ENCODE measurements at places on chromosomes 7 and 10.

GRCh38 chr10:12022580-12023257 lies 19.9 kb downstream of the UPF2 start:
- no peak for DNase-seq

GRCh38 chr10:21705142-21705827 lies 171.3 kb downstream of the MLLT10 start:
- DNase-seq: no peak

- no peak for DNase-seq
These were observed 53.4 kb upstream of the SLC35B4 start for GRCh38 chr7:134370135-134370534.

DNA sequence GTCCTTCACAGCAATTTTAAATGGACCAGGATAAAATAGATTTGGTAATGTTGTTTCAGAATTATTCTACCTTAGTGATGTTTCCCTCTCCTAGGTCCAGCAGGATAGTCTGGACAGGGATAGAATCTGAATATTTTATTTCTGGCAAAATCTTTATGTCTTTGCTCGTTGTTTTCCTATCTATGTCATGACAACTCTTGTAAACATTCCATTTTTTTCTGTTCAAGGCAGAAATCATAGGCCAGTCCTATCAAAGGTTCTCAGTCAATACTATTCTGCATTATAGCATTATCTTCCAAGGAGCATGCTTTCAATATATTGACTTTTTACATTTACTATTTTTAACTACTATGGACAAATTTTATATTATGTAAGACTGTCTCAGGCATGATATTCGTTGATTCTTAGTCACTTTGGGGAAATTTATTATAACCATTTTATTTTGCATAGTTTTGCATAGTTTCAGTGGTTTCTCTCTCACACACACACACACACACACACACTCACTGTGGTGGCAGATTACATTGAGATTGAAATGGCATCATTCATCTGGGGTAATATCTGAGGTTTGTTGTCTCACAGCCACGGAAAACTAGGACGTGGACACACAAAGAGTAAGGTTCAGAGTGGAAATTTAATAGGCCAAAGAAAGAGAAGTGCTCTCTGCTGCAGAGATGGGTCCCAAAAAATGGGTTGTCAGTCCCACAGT lies 17.2 kb downstream of the TAS2R60 start:
- DNase-seq: no peak

DNA sequence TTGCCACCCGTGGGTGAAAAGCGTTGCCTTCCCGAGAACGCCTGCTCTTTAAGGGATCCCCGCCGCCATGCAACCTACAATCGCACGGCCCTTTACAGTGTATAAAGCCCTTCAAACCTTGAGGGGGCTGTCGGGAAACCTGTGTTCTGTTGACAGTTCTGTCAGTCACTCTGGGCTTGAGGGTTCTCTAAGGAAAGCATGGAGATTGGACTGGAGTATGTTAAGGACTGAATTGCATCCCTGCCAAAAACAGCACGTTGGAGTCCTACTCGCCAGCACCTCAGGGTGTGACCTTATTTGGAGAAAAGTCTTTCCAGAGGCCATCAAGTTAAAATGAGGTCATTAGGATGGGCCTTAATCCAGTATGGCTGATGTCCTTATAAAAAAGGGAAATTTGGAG lies 70.6 kb downstream of the PFKFB3 start:
- DNase-seq: no peak

- no peak for DNase-seq
These were observed 19.6 kb upstream of the ZNF735 start for GRCh38 chr7:64187408-64187807.

GRCh38 chr10:60820093-60820754 lies 41.9 kb downstream of the CDK1 start:
- DNase-seq: no peak

- no peak for DNase-seq
These were observed 142.0 kb downstream of the HDAC9 start for GRCh38 chr7:18637516-18637915.

DNA sequence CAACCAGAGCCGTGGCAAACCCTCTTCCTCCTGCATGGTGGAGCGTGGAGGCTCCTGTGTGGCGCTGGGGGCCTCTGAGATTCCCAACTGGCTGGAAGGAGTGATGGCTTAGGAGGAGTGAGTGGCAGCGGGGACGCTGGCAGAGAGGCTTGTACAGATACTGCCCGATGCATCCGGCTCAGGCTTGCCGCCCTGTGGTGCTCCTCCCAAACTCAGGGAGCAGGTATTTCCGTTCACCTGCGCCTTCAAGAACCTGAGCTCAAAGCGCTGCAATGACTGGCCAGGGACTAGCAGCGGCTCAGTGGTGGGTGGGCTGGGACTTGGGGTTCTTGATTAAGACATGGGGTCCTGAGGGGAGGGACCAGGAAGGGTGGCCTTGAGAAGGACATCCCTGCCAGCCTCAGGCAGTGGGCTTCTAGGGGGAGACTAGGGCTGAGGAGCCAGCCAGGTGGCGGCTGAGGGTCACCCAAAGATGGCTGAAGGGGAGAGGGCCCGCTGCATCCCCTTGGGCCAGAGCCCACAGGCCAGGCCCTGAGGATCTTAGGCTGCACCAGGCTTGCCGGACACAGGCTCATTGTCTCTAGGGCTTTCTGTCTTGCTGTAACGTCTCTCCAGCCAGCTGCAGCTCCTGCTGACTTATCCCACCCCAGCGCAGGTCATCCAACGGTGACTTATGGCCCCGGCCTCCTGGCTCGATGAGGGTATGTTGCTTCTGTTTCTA lies 3.2 kb downstream of the ZNF775 start:
- DNase-seq: no peak

DNA sequence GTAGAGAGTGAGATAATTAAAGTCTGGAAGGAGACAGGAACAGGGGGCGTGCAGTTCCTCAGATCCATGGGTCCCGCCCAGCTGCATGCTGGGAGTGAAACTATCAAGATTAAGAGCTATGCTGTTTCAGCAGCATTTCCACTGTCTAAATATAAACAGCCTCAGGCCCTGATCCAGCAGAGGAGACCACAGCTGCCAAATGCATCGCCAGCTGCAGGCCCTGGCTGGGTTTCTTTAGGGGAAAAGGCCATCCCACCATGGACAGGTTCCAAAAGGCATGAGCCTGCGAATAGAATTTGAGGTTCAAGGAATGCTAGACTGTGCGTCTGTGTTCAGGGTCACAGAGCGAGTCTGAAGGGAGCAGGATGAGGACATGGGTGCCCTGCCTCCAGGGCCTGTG lies 411.4 kb downstream of the PAXIP1 start:
- no peak for DNase-seq

- DNase-seq: no peak
These were observed 2.2 kb upstream of the C10orf95 start for GRCh38 chr10:102453502-102453901.

DNA sequence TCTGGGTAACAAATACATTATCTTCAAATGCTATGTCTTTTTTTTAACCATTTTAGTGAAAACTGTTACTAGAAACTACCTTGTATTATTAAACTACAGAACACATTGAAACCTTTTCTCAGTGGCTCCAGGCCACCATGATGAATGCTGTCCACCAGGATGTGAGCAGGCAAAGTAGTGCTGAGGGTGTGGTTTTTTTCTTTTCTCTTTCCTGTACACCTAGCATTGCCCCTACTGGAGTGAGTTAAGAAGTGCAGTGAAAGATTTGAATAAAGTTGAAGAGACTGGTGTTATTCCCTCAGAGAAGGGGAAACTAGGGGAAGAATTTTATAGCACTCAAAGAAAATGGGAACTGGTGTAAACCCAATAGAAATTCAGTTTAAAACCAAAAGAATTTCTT lies 120.0 kb upstream of the SAMD8 start:
- DNase-seq: no peak

DNA sequence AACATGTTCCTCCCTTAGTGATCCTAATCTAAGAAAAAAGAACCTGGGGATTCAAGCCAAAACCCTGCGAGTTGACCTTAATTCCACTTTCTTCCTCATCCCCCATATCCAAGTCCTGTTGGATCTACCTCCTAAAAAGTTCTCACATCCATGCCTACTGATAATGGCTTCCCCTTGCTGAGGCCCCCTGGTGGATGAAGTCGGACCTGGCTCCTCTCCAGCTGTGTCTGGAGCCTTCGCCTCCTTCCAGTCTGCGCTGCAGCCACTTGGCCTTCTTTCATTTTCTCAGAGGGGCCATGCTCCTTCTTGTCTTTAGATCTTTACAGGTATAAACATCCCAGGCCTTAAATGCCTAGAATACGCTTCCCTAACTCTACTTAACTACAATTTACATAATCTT lies 8.1 kb downstream of the PDE1C start:
- peak; percentile 7 for DNase-seq

GRCh38 chr10:52775132-52775647 lies 2.6 kb upstream of the MBL2 start:
- DNase-seq: no peak

GRCh38 chr7:637826-638225 lies 88.7 kb upstream of the DNAAF5 start:
- no peak for DNase-seq

GRCh38 chr10:43944381-43945093 lies 295.9 kb upstream of the ZNF32 start:
- DNase-seq: no peak

DNA sequence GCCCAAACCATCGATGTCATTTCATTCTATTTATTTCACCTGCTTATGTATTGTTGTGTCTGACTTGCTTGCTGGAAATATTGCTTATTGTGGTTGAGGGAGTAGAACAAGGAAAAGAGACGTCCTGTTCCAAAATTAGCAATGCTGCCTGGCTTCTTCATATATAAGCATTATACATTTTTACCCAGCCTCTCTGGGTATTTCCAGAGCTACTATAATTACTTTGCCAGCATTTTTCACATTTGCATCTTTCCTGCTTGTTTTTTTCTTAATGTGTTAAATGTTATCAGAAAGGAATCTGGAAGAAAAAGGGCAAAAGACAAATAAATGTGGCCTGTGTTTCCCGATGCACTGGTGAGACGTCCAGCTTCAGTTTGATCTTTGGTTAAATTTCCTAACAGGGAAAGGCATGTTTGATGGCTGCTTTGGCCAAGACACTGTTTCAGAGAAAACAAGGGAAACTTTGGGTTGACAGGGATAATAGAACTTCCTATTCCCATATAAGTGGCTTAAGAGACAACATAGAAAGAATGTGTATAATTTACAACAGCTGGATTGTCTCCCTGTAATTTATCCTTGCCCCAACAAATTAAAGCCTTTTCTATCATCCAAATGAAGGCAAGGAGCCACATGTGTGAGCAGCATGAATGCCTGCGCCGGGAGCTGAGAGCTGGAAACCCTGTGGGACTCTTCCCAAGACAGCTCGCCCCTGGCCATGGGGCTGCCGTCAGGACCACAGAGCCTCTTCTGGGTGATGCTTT lies 671.1 kb upstream of the CELF2 start:
- DNase-seq: no peak

DNA sequence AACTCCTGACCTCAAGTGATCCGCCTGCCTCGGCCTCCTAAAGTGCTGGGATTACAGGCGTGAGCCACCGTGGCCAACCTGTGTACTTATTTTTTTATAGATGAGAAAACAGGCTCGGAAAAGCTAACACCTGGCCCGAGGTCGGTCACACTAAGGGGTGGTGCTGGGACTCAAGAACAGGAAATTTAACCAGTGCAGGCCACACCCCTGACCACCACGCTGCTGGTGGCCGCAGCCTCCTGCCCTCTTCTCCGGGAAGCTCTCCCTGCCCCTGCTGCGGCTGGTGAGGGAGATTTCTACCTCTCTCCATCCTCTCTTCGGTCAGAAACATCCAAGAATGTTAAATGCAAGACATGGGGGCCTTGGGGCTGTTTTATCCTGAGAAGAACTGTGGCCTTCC lies 63.2 kb downstream of the TNRC18 start:
- DNase-seq: no peak

DNA sequence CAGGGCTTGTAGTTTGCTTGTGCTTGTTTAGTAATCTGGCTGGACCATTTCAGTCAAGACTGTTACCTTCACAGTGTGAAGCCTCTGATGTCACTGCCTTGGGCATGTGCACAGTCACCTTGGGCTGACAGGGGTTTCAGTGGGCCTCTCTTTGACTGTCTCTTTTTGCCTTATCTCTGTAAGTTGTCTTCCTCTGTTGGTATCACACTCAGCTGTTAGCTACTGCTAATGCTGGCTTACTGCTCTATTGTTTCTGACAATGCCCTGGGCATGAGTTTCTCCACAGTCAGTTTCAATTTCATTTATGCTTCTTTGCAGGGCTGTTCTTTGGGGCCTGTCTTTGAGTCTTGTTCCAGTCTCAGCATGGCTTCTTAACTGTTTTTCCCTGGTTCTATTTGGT lies 201.9 kb upstream of the SHH start:
- no peak for DNase-seq

- peak; percentile 20 for DNase-seq
These were observed 101.8 kb upstream of the FZD1 start for GRCh38 chr7:91162436-91162835.

GRCh38 chr7:125465527-125465926 lies 535.9 kb upstream of the POT1 start:
- DNase-seq: no peak

DNA sequence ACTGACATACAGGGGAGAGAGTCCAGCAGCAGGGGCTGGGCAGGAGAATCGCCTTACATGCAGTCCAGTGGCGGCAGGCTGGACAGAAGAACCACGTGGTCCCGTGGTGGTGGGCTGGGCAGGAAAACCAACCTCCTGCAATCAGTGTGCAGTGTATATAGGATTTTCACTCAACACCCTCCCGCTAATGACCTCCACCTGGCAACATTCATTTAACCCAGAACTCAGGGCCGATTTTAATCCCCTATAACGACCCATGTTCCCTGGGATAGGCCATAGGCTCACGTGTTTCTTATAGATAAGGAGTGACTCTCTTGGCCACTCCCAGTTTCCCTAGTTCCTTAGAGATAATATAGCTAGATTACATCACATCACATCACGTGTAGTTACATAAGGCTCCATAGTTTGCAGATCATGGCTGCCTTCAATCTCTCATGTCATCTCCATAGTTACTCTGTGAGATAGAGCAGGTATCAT lies 19.4 kb downstream of the MTURN start:
- DNase-seq: no peak

DNA sequence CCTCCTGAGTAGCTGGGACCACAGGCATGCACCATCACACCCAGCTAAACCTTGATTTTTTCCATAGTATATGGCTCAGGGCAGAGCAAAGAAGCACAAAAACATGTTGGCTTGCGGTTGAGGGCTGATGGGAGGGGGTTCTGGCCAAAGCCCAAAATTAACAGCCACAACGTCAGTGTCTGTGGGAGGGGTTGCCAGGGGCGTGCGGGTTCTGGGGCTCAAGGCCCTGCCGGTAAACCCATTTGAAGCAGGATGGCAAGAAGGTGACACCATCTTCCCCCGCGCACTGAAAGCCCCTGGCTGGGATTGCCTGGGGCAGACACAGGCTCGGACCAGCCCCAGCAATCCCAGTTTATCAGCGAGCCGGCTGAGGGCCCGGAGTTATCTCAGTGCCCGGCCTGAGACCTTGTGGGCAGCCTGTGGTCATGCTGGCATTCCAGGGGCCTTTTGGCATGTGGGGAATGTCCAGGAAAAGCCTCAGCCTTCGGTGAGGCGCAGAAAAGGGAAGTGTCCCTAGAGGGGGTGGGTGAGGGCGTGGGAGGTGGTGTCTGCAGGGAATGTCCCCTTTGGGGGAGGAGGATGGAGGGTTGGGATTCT lies 167.7 kb upstream of the TNRC18 start:
- DNase-seq: peak; percentile 83

- no peak for DNase-seq
These were observed 38.5 kb downstream of the LRRN3 start for GRCh38 chr7:111129435-111129834.

GRCh38 chr7:130494431-130494858 lies 2.6 kb downstream of the MEST start:
- DNase-seq: no peak
